ENCODE measurements at places on chromosomes 4 and X.
A peak's percentile ranks its signal among the peaks of the same experiment; 100 is the strongest.

GRCh38 chrX:19793471-19793870 lies 93.9 kb downstream of the SH3KBP1 start:
- no peak for DNase-seq

- no peak for DNase-seq
Measured at GRCh38 chr4:82951196-82951595, 50.7 kb downstream of the THAP9 start.

GRCh38 chr4:7831330-7831729 lies 108.3 kb downstream of the AFAP1 start:
- no peak for DNase-seq

DNA sequence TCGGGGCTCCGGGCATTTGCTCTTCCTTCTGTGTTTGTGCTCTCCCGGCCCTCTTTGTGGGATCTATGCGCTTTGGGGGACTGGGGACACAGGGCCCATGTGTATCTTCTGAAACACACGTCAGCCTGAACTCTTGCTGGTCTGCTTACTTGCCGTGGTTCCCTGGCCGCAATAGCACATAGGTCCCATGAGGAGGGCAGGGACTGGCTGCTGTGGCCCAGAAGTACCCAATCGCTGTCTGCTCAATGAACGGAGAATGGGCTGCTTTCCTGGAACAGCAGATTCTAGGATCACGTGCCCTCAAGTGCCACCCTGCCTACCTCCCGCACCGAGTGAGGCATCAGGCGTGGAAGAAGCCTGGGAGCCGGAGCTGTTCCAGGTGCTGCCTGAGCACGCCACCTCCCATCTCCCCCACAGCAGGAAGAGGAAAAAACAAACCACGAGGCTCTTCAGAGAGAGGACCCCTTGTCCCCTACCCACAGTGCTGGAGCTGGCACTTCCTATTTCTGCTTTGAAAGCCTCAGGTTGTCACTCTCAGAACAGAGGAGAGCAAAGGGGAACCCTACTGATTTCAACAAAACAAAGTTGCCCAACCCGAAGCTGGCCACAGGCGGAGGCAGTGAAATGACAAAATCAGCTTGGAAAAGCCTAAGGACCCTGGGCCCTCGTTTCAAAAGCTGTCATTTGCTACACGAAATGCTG lies 3.8 kb downstream of the G6PD start:
- DNase-seq, result peak; percentile 87

- no peak for DNase-seq
Measured at GRCh38 chr4:24915121-24915922, 2.5 kb upstream of the CCDC149 start.

- no peak for DNase-seq
Measured at GRCh38 chr4:105106426-105106825, 40.2 kb upstream of the TET2 start.

DNA sequence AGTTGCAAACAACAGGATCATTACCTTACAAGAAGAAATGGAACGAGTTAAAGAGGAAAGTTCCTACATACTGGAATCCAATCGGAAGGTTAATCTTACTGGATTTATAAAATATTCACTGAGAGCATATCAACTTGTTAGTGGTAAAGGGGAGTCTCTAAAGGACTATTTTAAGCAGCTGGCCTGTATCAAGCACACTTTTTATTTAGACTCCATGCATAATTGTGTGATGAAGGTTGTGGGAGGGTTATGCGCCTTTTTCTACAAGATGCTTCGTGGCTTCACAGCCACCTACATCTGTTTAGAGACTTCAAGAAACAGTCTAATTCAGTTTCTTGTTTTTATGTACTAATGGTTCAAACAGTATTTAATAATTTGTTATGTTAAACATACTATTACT lies 56.6 kb downstream of the GRSF1 start:
- DNase-seq, result no peak

- DNase-seq, result peak; percentile 98
Measured at GRCh38 chr4:40621592-40622512, 7.8 kb downstream of the RBM47 start.

DNA sequence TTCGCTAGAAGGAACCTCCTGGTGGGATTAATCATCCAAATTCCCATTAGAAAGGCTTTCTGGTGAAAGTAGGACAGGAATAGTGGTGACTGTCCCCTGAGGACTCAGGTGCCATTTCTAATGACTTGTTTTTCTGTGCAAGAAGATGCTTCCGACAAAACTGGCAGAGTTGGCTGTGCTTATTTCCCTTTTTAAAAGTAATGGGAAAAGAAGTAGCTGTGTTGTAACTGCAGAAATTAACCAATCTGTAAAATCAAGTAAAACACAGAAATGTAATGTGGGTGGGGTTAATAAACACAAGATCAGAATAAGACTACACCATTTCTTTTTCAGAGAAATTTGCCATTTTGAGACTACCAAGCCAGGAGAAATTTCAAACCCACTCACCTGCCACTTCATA lies 55.0 kb upstream of the FAM9B start:
- DNase-seq, result peak; percentile 50

GRCh38 chr4:184432127-184432922 lies 42.0 kb downstream of the IRF2 start:
- DNase-seq, result peak; percentile 51

GRCh38 chr4:10571909-10572308 lies 112.7 kb downstream of the CLNK start:
- DNase-seq, result no peak

- peak; percentile 60 for DNase-seq
Measured at GRCh38 chr4:129328162-129328561, 232.2 kb downstream of the C4orf33 start.

- peak; percentile 50 for DNase-seq
Measured at GRCh38 chr4:101348995-101349800, 1.9 kb upstream of the PPP3CA start.

GRCh38 chrX:53412446-53412845 lies 10.0 kb downstream of the SMC1A start:
- DNase-seq, result peak; percentile 14

DNA sequence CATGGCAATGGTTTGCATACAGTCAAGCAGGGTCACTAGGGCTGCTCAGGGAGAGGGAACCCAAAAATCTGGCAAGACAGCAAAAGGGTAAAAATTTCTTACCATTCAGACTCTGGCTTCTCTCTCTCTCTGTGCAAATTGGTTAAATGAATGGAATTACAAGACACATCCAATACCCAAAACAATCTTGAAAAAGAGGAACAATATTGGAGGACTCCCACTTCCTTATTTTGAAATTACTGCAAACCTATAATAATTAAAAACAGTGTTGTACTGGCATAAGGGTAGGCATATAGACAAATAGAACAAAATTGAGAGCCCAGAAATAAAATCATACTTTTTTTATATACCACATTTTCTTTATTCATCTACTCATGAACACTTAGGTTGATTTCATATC lies 24.1 kb downstream of the ETDA start:
- DNase-seq, result no peak

DNA sequence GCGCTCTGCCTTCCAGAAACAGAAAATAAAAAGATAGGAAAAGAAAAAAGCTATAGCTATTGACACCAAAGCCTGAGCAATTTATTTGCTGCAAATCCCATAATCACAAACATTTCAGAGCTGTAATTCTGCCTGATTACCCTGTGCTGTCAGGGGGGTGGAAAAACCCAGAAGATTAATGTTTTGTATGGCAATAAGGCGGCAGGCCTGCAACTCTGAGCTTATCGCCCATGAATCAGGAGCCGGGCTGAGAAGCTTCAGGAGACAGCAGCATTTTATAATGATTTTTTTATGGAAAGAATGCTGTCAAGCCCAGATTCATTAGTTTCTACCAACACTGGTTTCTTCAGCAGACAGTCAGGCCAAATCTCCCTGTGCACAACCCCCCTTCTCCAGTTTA lies 82.6 kb upstream of the TMEM164 start:
- DNase-seq, result no peak

DNA sequence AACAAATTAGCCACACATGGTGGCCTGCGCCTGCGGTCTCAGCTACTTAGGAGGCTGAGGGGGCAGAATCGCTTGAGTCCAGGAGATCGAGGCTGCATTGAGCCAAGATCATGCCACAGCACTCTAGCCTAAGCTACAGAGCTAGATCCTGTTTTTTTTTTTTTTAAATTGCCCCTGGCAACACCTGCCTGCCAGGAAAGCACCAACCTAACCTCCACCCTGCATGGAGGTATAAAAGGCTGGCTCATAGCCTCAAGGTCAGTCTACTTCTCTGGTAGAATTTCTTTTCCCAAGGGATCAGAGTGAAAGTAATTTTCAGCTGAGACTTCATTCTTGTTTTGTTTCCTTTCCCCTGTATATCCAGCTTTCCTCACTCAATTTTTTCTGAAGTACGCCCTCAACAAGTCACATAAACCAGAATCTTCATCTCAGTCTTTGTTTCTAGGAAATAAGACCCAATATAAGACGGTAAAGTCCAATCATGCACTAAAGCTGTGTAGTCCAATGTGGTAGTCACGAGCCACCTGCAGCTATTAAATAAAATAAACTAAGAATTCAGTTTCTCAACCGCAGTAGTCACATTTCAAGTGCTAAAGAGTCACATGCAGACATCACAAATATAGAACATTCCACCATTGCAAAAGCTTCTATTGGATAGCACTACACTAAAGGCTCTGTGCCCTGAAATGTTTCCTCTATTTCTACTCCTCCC lies 113.3 kb downstream of the HPGD start:
- no peak for DNase-seq

DNA sequence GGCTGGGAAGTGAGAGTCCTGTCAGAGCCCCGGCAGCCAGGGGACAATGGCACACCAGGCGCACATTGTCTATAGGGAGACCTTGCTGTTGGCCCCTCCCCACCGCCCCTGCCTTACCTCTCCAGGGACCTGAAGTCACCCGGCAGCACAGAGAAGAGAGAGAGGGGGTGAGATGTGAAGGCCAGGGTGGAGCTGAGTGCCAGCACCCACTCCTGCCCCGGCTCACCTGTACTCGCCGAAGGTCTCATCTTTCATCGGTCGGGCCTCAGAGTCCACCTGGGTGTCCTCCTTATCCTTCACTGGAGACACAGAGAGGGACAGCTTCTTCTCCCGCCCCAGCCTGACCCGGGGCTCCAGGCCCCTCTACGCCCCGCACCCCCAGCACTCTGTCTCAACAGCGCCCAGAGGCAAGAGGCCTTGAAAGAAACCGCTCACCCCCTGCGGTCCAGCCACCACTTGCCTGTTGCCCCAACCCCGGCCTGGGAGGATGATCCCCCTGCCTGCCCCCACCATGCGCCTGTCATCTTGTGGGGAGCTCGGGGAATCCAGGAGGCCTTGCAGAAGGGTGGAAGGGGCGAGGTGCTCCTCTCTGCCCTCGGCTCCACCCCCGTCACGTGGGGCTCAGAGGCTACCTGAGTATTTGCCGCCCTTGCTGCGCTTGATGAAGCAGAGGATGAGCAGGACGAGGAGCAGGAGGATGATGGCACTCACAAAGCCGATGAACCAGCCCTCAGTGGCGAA lies 22.6 kb downstream of the L1CAM start:
- no peak for DNase-seq

GRCh38 chrX:72130762-72131250 lies 909 bp downstream of the RTL5 start:
- DNase-seq, result no peak

- no peak for DNase-seq
Measured at GRCh38 chrX:23789386-23790154, 6.6 kb downstream of the SAT1 start.

DNA sequence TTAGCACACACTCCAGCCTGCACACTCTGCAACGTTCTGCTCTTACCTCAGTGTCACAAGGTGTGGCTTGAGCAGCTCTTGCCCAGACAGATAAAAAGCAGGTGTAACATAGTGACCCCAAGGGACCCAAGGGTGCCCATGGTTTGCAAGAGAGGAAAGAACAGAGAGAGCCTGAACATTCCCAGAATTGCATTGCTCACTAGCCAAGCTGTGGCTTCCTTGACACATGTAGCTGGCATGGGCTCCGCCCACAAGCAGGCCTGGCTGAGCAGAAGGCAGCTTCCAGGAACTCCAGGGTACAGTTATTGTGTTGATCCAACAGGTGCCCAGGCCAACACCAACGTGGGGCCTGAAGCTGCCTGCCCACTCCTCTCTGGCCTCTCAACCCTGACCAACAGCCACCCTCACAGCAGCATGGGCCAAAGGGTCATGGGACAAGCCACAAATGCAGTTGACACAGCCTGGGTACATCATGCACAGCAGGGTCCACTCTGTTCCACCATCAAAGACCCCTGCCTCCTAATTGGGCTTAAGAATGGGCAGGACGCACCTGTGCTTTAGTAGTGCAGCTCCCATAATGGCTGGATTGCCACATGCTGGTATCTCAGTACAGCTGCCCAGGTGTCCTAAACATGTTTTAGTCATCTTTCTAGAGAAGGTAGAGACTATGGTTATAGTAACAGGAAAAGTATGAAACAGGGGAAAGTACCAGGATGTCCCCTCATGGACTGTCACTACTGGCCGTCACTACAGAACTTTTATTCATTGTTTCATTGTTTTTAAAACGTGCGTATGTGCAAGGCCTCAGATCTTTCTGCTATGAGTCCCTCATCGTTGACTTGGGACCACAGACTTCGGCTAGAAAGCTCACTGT lies 73.7 kb upstream of the ACSL1 start:
- peak; percentile 62 for DNase-seq

DNA sequence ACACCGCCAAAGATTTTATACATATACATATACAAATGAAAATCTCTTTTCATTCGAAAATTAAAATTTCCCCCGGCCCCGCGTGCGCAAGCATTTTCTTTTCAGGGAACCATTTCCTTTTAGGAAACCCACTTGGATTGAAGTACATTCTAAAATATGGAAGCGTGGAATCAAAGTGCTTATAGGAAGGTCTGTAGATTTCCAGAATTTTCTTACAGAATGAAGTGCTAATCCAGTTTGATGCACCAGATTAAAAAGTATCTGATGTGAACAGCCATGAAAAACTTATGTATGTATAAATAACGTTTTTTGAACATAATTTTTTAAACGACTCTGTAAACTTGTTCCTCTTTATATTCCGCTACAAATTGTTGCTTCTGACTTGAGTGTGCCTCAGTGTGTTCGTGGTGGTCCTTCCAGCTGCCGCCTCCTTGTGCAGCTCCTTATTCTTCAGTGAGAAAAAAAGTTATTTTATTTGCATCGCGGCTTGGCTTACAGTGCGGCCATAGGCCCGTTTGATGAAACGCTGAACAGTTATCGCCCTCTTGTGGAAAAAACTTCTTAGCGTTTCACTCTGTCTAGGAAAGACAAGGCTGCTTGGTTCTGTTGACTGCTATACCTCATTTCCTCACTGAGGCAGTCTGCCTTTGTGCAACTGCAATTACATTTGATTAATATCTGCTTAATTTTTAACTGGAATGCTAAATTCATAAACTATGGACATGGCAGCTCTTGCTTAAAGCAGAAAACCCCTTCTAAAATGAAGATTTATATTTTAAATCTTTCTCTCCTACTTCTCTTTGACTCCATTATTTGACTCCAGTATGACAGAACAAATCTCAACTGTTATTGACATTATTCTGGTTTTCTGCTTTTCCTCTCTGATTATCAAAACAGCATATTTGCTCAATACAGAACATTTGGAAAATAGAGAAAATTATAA lies 4.7 kb upstream of the NKX6-1 start:
- DNase-seq, result peak; percentile 70

- DNase-seq, result no peak
Measured at GRCh38 chr4:53931461-53931961, 132.9 kb downstream of the CHIC2 start.

- no peak for DNase-seq
Measured at GRCh38 chrX:103423955-103424638, 47.8 kb downstream of the BEX3 start.

GRCh38 chr4:26736621-26737020 lies 124.0 kb upstream of the STIM2 start:
- DNase-seq, result peak; percentile 25
